Stimulated activated CD8-positive, alpha-beta memory T cell treated with anti-CD3 and anti-CD28 coated beads, Interleukin-4, amount 100 ng/mL, for 4 hours (primary cell): ENCODE measurements at places on chromosomes 12 and 14.
A peak's percentile ranks its signal among the peaks of the same experiment; 100 is the strongest.

DNA sequence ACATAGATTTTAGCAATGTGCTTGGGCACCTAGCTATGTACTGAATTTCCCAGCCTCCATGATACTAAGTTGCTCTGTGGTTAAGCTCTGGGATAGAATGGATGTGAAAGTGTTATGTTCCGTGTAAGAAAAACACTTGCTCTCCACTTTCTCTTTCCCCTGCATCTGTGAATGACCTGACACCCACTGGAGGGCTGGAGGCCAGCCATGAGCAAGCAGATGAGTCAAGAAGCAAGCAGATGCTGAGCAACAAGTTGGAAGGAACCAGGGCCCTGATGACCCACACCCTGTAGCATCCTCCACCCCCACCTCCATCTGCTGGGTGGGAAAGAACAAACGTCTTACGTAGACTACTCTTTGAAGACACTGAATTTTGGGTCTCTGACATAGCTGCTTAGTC is 56.6 kb downstream of the EID3 start:
- DNase-seq: no peak

- DNase-seq: no peak
Measured at GRCh38 chr14:40494483-40494882, 1062.2 kb upstream of the FBXO33 start.

DNA sequence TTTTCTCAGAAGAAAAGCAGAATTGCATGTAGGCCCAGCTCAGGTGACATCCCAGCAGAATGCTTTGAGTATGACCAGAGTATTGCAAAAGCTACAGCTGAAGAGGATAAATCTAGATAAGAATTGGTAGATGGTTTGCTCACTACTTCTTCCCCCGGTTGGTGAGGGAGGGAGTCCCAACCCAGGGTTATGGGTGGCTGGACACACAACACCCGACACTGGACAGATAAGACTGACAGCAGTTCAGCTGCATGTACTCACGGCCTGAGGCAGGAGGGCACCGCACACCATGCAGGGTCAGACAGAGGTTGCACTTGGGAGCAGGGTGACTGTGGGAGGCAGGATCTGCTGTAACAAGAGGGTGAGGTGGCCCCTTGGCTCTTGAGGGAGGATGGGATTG is 1.7 kb upstream of the CLEC4C start:
- DNase-seq: no peak

DNA sequence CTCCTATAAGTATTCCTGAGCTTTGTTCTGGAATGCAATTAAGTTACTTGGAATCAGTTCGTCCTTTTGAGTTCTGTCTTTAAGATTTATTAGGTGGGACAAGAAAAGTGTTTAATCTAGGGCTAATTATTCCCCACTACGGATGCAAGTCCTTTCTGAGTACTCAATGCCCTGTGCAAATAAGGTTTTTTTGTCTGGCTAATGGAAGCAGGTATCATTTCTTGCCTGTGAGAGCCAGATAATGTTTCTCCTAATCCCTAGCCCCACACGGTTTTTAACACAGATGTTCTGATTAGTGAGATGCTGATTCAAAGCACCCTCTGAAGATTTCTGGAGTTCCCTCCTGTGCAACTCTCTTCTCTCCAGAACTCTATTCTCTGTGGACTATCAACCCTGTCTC is 296.6 kb upstream of the PRICKLE1 start:
- DNase-seq: no peak

- DNase-seq: no peak
Measured at GRCh38 chr14:98906123-98906995, 365.6 kb downstream of the BCL11B start.

- no peak for DNase-seq
Measured at GRCh38 chr12:27756670-27757195, 23.3 kb upstream of the KLHL42 start.

DNA sequence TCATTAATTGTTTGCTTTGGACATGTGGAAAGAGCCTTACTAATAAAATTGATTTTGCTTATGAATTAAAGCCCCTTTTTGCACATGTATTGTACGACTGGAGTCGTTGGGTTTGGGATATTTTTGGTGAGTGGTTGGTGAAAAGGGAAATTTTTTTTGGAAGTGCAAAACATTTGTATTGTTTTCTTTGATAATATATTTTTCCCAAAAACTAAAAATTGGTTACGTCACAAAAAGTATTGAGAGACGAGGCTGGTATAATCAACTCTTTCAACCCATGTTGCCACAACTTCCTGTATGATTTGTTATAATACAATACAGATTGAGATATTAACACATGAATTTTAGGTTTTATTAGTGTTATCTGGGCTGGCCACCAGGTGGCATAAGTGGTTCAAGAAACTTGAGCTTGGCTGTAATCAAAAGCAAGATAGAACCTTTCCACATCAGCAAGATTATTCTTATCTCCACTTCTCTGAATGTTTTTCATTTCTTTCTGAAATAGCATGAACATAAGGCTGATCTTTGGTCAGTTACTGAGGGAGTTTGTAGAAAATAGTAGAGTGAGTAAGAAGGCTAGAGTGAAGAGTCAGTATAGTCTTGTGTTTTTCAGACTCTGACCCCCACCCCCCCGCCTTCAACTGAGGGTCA is 8.7 kb downstream of the NGDN start:
- peak; percentile 33 for DNase-seq

DNA sequence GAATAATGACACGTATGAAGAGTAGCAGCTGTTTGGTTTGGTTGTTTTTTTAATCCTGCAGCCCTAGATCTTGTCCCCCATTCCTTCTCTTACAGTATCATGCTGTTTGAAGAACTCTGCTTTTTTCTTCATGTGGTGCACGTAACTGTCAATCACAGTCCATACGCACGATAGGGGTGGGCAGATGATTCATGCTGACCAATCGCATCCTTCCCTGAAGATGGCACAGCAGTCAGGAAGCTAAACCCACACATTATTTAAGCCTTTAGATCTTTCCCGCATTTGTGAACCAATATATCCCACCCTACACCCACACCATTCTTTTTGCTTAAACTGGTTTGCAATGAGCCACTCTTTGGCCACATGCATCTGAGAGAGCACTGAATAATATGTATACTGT is 158.9 kb upstream of the PLEKHA5 start:
- no peak for DNase-seq

DNA sequence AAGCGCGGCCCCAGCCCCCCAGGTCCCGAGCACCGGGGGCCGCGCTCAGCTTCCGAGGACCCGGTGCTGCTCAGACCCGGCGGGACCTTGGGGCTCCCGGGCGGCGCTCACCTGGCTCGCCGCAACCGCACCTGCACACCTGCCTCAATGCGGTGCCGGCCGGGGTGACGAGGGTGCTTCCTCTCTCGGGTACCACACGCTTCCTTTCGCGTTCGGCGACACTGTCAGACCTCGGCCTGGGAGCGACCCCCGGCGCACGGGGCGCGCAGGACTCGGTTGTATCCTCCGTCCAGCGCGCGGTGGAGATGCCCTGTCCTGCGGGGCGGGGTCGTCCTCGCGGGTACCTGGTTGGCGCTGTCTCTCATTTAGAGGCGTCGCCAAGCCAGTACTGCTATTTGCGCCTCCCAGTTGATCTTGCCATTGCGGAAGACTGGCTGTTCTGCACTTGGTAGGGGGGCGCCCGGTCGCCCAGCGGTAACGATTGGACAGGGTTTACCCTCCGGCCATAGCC is 718 bp downstream of the PACS2 start:
- no peak for DNase-seq

DNA sequence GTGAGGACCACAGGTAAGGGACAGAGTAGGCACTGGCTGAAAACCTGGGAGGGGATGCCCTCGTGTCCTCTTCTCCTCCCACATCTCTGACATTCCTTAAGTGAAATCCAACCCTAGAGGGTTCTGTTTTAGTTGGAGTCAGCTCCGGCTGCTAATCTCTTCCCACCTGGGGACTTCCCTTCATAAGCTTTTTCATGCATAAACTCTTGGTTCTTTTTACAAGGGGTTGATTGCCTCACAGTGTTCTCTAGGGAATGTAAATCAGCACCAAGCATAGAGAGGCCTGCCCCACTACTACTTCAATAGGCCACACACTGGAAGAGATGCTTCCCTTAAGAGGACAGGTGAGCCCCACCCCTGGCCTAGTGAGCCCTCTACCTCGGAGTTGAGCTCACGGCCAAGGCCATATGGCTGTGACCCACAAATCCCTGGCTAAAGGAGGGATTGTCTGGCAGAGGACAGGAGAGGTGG is 3.2 kb upstream of the SYNDIG1L start:
- no peak for DNase-seq
